RPMI8226 (cell line): ENCODE measurements at places on chromosomes 3 and 15.

- DNase-seq, result peak; percentile 19
Measured at GRCh38 chr15:80202641-80203360, 49.2 kb downstream of the CTXND1 start.

GRCh38 chr15:32856753-32857152 is 138.9 kb downstream of the GREM1 start:
- DNase-seq, result no peak

GRCh38 chr3:45754461-45754860 is 41.9 kb downstream of the SLC6A20 start:
- no peak for DNase-seq

- DNase-seq, result no peak
Measured at GRCh38 chr3:52502001-52502400, 6.9 kb downstream of the STAB1 start.

DNA sequence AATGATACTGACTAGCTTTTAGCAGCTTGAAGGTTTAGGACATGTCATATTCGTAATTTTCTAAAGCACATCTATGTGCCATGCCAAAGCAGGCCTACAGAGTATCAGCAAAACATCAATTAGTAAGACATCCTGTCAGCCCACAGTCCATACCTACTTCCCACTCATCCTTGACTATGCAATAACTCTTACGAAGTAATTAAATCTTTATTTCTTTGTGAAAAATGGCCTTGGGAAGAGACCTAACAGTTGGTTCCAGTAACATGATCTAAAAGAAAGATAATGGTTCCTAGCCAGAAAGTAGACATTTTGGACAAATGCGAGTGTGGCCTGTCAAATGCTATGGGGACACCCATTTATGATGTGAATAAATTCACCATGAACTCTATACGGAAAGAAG is 172.6 kb upstream of the TNIK start:
- DNase-seq, result no peak

- no peak for DNase-seq
Measured at GRCh38 chr15:44489464-44489863, 47.5 kb upstream of the EIF3J start.

DNA sequence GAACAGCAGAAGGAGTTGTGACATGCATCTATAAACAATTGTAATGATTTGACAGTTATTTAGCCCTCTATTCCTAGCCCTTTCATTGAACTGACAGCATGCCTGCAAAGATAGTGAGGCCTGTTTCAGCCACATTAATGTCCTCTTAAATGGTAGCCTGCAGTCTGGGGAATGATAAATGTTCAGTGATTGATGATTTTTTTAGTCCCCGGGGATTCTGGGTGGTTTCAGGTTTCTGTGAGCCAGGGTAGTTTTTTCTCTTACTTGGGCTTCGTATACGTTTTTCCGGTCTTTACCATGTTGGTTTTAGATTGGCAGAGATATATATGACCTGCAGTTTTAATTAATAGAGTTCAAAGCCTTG is 172.0 kb downstream of the TCF12 start:
- DNase-seq, result no peak

GRCh38 chr15:36177590-36178302 is 401.7 kb upstream of the CDIN1 start:
- DNase-seq, result no peak

- DNase-seq, result peak; percentile 53
Measured at GRCh38 chr15:25693321-25694238, 169.5 kb downstream of the ATP10A start.

DNA sequence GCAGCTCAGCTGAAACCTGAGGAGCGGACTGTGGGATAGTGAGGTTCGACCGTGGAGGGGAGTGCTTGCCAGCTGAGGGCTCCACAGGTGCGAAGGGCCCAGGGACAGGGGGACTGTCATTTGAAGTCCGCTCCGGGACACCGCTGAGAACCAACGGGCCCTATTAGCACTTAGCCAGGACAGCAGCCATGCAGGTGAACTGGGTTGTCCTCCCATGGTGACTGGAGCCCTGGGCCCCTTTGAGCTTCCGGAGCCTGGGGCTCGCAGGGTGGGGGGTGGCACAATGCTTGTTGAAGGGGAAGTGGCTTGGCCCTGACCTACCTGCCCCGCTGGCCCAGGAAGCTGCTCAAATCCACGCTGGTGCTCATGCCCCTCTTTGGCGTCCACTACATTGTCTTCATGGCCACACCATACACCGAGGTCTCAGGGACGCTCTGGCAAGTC is 24.7 kb downstream of the PTH1R start:
- DNase-seq, result no peak

GRCh38 chr3:195385526-195385925 is 57.3 kb downstream of the ACAP2 start:
- no peak for DNase-seq

GRCh38 chr15:51335087-51335486 is 3.3 kb downstream of the CYP19A1 start:
- DNase-seq, result no peak

DNA sequence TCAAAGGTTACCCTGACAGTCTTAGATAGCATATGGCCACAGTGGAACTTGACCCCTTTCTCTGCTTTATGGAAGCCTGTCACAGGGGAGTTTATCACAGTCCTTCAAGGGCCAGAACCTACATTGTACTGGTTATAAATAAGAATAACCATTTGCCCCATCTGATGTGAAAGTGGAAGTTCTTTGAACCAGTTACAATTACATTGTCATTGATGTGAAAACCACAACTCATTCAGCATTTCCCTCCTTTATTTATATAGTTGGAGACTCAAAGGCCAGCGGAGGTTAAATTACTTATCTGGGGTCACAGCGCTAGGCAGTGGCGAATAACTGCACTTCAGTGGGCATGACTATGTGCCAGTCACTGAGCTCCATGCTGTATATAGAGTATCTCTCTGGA is 60.5 kb upstream of the TBC1D5 start:
- no peak for DNase-seq

DNA sequence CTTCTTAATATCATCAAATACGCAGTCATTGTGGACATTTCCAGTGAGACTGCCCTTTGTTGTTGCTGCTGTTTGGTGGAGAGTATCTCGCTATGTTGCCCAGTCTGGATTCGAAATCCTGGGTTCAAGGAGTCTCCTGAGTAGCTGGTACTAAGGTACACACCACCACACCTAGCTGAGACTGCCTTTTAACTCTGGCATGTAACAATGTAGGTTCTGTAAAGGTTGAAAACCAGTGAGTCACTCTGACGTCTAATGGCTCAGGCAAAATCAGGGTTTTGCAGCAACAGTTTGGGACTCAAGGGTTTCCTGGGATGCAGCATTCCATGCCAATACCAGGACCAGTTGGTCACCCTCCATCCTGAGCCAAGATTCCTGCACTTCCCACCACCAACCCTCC is 52.2 kb downstream of the AQP9 start:
- no peak for DNase-seq

- no peak for DNase-seq
Measured at GRCh38 chr15:75073197-75073596, 49.8 kb downstream of the PPCDC start.

DNA sequence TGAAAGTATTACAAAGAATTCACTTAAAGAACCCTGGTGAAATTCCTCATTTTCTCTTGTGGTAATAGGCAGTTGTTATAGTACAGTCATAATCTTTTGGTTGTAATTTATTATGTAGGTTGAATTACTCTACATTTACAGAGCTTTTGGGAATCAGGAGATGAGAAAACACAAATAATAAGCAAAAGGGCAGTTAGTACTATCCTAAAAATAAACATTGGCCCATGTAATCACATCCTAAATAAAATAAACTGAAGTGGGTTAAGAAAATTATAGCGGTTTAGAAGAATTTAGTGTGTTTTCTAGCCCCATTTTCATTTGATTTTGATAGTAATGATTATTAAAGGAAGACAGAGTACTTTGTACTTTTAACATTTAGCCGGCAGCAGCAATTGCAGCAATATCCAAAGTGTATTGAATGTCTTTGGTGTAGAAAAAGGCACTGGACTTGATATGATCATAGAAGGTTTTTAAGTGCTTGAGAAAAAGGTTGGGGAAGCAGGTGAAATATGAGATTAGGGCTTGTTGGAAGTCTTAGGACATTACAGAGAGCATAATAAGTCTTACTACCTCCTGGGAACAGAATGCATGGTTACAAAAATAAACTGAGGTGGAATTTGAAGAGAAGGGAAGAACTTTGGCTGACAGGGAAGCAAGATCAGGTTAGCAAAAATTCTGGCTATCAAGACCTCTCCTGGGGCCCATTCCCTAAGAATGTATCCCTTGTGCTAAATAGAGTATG is 79.9 kb downstream of the MBNL1 start:
- DNase-seq, result no peak

DNA sequence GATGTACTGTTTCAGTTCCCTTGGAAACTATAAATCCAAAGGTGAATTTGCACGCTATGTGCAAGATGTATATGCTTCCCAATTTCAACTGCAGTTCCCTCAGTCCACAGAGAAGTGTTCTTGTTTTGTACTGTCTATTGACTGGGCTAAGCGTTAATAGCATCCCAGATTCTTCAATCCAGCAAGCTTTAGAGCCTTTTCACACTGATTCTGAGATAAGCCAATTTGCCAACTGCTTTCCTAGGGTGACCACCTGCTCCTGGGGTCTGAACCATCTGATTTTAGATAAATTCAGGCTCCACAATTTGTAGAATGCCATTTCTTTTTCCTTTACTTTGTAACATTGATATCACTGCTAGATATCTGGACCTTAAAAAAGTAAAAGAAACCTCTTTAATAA is 340.1 kb downstream of the PTPRG start:
- no peak for DNase-seq

- no peak for DNase-seq
Measured at GRCh38 chr15:78316283-78317083, 17.1 kb upstream of the SKIC8 start.

- no peak for DNase-seq
Measured at GRCh38 chr15:40128766-40129660, 20.3 kb upstream of the BMF start.

- DNase-seq, result peak; percentile 80
Measured at GRCh38 chr15:100922192-100923040, 3.3 kb downstream of the LRRK1 start.

GRCh38 chr15:83290236-83290635 is 5.8 kb upstream of the BNC1 start:
- DNase-seq, result no peak

- no peak for DNase-seq
Measured at GRCh38 chr3:70096376-70097066, 97.0 kb downstream of the SAMMSON start.

- peak; percentile 58 for DNase-seq
Measured at GRCh38 chr3:102235679-102236078, 199.1 kb upstream of the ZPLD1 start.

DNA sequence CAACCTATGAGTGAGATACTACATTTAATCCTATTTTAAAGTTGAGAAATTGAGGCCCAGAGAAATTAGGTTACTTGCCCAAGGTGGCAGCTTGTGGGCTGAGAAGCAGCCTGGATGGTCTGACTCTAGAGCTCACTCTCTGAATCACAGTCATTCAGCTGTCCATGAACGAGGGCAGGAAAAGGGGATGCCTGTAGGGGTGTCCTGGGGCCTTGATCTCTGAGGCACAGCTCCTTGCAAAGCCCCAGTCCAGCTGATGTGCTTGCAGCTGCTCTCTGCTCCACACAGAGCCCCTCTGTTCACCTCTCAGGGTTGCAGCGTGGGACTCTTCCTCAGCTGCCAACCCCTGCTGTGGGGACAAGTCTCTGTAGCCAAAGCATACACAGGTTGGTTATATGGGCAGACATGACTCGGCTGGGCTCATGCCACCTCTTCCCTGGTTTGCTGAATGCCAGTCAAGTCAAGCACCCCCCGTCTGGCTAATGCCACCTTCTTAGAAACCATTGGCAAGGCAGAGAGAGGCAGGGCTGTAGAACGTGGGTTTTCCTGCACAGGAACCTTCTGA is 56.8 kb downstream of the GASK1A start:
- DNase-seq, result no peak

DNA sequence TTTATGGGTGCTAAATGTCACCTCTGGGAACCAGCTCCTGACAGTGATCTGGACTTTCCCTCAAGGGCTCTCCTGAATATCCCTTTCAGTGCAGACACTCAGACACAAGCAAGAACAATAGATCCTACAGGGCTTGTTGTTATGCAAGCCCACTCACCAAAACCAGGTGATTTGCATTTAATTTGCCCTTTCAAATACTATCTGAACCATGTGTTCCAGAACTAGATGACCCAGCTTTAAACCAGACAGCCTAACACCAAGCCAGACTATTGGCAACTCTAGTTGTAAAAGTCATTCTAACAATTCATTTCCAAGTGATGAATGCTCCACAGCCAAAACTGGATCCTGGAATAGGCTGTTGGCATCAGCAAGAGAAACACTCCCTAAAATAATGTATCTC is 5.6 kb upstream of the ATP8B4 start:
- no peak for DNase-seq

GRCh38 chr3:7737263-7737662 is 764.4 kb upstream of the LMCD1 start:
- no peak for DNase-seq

DNA sequence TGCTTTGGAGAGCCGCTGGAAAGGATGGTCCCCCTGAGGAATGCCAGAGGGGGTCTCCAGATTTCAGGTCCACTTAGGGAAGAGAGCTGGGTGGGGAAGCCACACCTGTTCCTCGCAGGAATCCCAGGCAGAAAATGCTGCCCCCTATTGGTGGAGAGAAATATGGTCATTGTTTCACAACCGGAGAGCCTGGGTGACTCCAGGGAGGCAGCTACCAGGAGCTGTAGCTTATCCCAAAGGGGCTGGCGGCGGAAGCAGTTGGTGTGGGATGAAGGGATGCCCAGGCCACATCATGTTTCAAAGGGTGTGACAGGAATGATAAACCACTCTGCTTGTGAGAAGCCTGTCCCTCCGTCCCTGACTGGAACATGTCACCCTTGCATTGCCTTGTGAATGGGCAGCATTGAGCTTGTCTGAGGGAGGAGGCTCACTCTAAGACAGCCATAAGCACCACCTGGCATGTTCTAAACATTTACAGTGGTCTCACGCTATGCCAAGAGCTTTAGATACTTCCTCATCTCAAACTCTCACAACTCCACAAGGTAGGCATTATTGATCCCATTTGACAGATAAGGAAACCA is 34.5 kb downstream of the POMGNT2 start:
- DNase-seq, result peak; percentile 10
